Glomerular endothelial cell (primary cell): ENCODE measurements at places on chromosomes 5 and 9.

DNA sequence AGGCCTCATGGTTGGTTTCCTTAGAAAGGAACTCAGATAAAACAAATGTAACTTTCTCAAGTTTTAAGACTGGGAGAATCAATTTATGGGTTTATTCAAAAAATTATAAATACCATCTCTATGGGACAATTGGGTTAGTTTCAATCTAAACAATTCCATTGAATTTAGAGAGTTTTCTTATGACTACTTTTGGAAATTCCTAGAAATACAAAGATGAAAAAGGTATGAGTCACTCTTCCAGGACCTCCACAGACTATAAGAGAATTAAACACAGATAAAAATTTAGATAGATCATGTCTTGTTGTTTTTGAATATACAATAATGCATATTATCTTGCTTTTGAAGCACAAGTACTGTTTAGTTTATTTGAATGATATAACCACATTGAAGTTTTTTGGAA is 188.7 kb downstream of the CHSY3 start:
- no peak for DNase-seq

DNA sequence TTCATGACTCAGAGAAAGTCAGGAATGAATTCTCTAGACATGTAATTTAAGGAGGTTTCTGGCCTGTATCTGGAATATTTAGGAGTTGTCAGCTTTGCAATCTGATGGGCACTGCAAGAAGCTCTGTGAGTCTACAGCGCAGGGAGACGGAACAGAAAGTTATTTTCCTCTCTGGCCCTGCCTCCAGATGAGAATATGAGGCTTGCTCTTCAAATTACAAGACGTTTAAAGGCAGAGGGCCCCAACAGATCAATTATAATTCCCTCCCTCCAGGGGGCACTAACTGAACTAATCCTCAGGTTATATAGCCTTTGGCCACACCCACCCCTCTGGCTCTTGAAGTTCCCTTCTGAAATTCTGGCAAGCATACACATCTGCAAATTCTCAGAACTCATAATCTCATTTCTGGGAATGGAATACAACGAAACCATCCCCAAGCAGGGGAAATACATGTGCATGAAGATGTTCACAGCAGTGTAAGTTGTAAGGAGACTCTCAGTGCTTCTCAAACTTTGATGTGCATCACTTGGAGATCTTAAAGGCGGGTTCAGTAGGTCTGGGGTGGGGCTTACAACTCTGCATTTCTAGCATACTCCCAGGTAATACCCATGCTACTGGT is 307.6 kb downstream of the CWC27 start:
- DNase-seq, result no peak

DNA sequence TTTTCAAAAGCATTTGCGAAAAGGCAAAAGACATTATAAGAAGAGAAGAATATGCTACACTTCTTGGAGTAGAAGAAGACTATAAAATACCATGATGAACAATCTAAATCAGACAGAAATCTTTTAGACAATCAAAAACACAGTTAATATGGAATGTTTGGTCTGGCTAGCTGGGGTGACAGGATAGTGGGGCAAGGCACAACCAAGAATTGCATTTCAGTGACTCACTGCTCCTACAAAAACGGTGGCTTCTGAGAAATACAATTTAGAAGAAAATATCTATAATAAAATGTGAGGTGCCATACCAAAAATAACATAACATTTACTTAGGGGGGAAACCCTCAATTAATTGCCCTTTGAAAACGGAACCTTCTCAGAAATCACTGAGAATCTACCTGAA is 363.4 kb downstream of the NPR3 start:
- no peak for DNase-seq

DNA sequence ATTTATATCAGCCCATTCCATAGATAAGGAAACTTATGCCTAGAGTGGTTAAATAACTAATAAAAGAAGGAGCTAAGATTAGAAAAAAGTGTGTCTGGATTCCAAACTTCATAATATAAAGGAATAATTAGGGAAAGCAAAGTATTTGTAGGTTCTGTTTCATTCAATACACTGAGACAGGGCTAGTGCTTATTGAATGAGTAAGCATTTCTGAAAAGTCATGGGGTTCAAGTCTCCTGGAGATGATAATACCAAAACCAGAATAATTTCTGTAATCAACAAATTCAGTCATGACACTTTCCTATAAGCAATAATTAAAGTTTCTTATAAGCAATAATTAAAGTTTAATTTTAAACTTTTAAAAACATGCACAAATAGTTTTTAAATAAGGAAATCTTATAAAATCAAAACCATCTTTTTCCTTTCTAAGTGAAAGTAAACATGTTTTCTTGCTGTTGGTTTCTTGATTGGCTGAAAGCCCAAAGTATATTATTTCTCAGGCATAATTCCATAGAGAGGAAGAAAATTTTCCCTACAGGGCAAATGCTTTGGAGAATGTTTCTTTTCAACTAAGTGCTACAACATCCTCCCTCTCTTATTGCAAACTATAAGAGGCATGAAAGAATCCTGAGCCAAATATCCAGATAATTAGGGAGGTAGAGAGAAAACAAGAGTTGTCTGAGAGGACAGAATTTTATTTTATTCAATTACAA is 510.2 kb downstream of the PRELID2 start:
- no peak for DNase-seq

DNA sequence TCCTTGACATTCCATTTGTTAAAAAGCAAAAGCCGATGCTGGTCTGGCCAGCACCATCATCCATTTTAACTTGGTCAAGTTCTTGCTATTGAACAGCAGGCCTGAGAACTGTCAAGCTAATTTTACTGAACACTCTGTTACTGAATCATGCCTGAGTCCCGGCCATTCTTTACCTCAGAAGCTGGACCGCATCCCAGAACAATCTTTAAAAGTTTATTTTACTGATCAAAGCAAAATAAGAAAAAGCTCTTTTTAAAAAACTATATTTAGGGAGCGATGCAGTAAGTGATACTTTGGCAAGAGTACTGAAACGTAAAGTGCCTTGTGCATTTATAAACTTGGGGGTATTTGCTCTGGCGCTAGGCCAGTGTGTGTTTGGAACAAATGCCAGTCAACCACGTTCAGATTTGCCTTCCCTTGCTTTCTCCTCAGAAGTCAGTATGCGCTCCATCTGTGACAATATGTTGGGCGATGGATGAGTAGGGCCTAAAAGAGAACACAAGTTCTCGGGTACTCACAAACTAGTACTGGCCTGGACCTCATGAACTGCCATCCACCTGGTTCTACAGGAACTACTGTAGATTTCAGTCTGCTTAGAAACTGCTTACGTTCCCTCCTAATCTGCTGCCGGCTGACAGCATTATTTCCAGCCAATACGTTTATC is 161.9 kb downstream of the MAPKAP1 start:
- no peak for DNase-seq

- DNase-seq, result no peak
Observed at GRCh38 chr5:80190960-80191359, 64.9 kb downstream of the SERINC5 start.

- DNase-seq, result no peak
Observed at GRCh38 chr5:139998837-139999236, 44.3 kb downstream of the NRG2 start.

DNA sequence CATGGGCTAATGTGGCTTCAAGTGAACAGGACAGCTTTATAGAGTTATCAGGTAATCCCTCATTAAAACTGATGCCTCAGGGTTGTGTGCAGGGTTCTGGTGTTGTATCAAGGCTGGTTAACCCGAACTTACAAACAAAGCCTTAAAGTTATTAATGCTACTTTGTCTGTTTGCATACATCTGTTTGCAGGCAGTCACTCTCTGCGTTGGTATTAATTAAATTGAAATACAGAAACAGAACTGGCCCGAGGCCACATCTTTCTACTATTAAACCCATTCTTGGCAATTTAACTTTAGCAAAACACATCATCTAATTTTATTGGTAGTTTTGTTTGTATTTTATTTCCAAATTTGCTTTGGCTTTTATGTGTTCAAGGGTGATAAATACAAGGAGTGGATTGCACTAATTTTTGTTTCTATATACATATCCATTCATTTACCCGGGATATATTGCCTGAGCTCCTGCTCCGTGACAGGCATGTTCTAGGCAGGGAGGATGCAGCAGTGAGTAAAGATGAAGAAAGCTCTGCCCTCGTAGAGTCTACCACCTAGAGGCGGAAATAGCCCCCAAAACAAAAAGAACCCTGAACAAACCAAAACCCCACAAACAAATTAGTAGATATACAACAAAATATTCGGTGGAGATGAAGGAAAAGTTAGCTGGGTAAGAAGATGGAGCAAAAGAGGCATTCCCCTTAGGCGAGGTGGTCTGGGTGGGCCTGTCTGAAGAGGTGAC is 164.2 kb downstream of the MACROH2A1 start:
- no peak for DNase-seq

GRCh38 chr9:27339661-27340284 is 42.8 kb upstream of the EQTN start:
- DNase-seq, result no peak
